Activated CD4-positive, alpha-beta T cell treated with anti-CD3 and anti-CD28 coated beads, Interleukin-2, amount 50 U/mL, for 4 hours (primary cell): ENCODE measurements at places on chromosomes 1 and 21.

GRCh38 chr1:53811414-53811851, 26.7 kb downstream of the NDC1 start:
- DNase-seq = no peak

DNA sequence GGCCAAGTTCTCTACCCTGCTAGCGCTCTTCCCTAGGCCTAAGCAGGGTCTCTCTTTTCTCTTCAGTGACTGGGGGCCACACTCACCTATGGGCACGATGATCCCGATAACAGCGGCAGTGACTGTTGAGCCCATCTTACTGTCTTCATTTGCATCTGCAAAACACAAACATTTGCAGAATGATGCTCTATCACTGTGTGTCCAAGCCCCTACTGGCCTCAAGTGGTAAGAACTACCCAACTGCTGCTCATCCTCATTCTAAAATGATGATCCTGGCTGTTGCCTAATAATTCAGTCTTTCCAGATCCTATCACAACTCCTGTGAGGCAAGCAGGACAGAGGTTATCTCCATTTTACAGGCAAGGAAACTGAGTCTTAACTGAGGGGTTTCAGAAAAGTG, 16.7 kb upstream of the MAGOH start:
- no peak for DNase-seq

GRCh38 chr1:67588178-67588855, 96.7 kb upstream of the GADD45A start:
- no peak for DNase-seq

- no peak for DNase-seq
Observed at GRCh38 chr1:86991549-86992186, 77.2 kb downstream of the HS2ST1 start.
